ENCODE measurements at places on chromosomes 4 and X.

- H3K27me3 ChIP-seq = no peaks in the 10 kb centered on the region
- no peak for DNase-seq
- H3K4me1 ChIP-seq = no peaks in the 10 kb centered on the region
- no peak overlapping the region for H3K4me3 ChIP-seq
Observed at GRCh38 chr4:185700630-185701029, 111.4 kb downstream of the SORBS2 start.

DNA sequence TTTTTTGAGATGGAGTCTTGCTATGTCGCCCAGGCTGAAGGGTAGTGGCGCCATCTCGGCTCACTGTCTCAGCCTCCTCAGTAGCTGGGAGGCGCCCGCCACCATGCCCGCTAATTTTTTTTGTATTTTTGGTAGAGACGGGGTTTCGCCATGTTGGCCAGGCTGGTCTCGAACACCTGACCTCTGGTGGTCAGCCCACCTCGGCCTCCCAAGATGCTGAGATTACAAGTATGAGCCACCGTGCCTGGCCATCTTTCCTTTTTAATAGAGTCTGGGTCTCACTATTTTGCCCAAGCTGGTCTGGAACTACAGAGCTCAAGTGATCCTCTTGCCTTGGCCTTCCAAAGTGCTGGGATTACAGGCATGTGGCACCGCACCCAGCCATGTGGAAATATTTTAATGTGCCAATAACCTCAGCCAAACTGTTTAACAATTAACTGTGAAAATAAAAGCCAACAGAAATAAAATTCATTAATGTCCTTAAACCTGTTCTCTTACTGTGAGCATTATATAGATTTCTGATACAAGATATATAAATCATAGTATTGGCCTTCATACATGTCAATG is 16.3 kb downstream of the PDS5A start:
- H3K36me3 ChIP-seq = peaks cover 13% of the 10 kb centered on the region
- H3K4me3 ChIP-seq = no peak overlapping the region
- peaks cover 33% of the 10 kb centered on the region for H3K4me1 ChIP-seq
- H3K27me3 ChIP-seq = no peaks in the 10 kb centered on the region

DNA sequence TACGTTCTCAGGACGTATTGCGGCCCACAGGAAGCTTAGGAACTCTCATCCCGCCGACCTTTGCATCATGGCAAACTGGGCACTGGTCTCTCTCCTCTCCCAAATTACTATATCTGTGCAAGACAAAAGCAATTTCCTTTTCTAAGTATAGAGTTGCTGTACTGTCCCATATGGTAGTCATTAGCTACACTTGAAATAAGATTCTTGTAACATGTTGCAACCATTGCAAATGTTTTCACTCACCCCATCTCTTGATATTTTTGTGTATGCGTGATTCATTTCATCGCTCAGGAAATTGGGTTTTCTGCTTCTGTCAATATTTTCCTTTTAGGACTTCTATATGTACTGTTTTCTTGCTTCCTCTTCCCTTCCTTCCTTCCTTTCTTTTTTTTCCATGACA is 15.7 kb downstream of the ARMCX6 start:
- H3K36me3 ChIP-seq = no peaks in the 10 kb centered on the region
- no peaks in the 10 kb centered on the region for H3K4me1 ChIP-seq
- H3K27me3 ChIP-seq = no peaks in the 10 kb centered on the region
- H3K4me3 ChIP-seq = no peak overlapping the region

- no peak overlapping the region for H3K4me3 ChIP-seq
- no peak overlapping the region for H3K27ac ChIP-seq
- peaks cover 3% of the 10 kb centered on the region for H3K27me3 ChIP-seq
Observed at GRCh38 chrX:78387364-78387763, 60.0 kb upstream of the CYSLTR1 start.

- no peaks in the 10 kb centered on the region for H3K36me3 ChIP-seq
- no peak for DNase-seq
- H3K27me3 ChIP-seq = no peaks in the 10 kb centered on the region
Observed at GRCh38 chr4:3071811-3072210, 2.5 kb downstream of the HTT-AS start.

DNA sequence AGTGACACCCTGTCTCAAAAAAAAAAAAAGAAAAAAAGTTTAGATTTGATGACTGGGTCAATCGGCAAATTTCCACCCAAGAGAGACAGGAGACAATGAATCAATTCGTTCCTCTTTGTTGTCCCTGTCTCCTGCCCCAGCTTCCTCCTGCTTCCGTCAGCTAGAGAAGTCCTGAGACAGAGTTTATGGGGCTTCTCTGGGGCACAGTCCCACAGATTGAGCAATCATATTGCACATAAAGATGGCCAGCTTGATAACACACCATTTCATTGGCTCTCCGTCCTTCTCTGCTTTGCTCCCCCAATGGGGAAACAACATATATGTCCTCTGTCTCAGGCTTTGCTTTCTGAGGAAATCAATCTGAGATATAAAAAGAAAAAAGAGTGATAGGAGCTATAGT is 78.4 kb upstream of the FUNDC1 start:
- no peaks in the 10 kb centered on the region for H3K27me3 ChIP-seq
- DNase-seq = no peak
- no peak overlapping the region for H3K4me3 ChIP-seq
- no peak overlapping the region for H3K27ac ChIP-seq

DNA sequence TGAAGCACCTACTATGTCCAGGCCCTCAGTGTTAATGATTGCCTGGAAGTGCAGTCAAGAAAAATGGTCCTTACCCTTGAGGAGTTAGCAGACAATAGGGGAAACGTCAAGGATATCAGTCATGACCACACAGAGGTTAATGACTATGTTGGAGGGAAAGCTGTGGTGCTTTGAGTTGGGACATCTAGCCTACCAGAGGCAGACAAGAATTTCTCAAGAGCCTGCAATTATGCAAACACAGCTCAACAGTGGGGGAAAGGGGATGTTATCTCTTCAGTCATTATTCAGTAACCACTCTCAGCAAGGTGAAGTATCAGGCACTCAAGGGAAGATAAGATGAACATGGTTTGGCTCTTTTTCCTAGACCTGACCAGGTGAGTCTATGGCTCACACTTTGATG is 7.0 kb upstream of the FGFBP1 start:
- no peaks in the 10 kb centered on the region for H3K27me3 ChIP-seq
- H3K4me1 ChIP-seq = no peaks in the 10 kb centered on the region
- DNase-seq = no peak
- H3K4me3 ChIP-seq = no peak overlapping the region
- H3K27ac ChIP-seq = no peak overlapping the region
- no peaks in the 10 kb centered on the region for H3K36me3 ChIP-seq

DNA sequence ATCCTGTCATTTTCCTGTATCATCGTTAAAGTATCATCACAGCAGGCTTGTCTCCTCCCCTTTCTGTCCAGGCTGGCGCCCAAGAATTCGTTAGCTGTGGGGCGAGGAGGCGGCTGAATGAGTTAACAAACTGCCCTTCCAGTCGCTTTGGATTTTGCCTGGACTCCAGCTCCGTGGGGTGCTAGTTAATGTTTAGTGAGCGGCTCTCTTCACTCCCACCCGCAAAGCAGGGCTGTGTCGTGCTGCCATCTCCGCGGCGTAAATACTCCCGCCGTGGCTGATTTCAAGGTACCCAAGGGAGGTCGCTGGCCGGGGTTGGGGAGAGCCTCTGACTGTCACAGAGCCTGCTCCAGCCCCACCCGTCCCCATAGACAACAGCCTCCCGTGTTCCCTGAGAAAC is 44.9 kb upstream of the SPRY1 start:
- H3K36me3 ChIP-seq = no peaks in the 10 kb centered on the region
- no peak overlapping the region for H3K27ac ChIP-seq
- H3K27me3 ChIP-seq = peaks cover 16% of the 10 kb centered on the region
- no peaks in the 10 kb centered on the region for H3K4me1 ChIP-seq
- no peak for DNase-seq

- no peaks in the 10 kb centered on the region for H3K36me3 ChIP-seq
- H3K4me1 ChIP-seq = no peaks in the 10 kb centered on the region
Observed at GRCh38 chr4:58191109-58191508, 1080.9 kb upstream of the IGFBP7 start.

GRCh38 chrX:109735202-109735744 is 2.2 kb upstream of the ACSL4 start:
- no peak overlapping the region for H3K27ac ChIP-seq
- no peak for DNase-seq
- peaks cover 4% of the 10 kb centered on the region for H3K4me1 ChIP-seq
- H3K36me3 ChIP-seq = no peaks in the 10 kb centered on the region

DNA sequence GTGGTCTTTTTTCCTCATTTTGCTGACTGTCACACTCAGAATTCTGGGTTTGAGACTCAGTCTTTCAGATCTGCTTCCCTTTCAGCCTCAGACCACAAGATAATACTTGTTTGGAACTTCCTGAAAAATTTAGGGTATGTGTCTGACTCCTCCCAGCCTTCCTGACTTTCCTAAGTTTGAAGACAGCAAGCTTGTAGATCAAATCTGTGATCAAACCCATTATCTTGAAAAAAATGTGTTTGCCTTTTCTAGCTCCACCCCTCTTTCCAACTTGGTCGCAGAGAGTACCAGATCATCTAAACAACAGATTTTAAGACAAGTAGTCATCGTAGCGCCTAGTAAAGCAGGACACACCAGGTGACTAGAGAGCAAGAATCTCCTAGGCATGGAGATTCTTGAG is 9.9 kb downstream of the BCAP31 start:
- H3K27ac ChIP-seq = no peak overlapping the region
- peaks cover 60% of the 10 kb centered on the region for H3K36me3 ChIP-seq
- no peak overlapping the region for H3K4me3 ChIP-seq
- DNase-seq = no peak

GRCh38 chrX:76850851-76851250 is 423.3 kb downstream of the MAGEE1 start:
- DNase-seq = no peak
- no peaks in the 10 kb centered on the region for H3K27me3 ChIP-seq
- no peak overlapping the region for H3K27ac ChIP-seq
- H3K36me3 ChIP-seq = no peaks in the 10 kb centered on the region
- no peaks in the 10 kb centered on the region for H3K4me1 ChIP-seq
- H3K4me3 ChIP-seq = no peak overlapping the region
